AG10803 (cell line): ENCODE measurements at places on chromosomes 5 and 9.

GRCh38 chr5:157670662-157671591 is at the start of gene C5orf52:
C5orf52 (plus strand) TSS chr5:157671533; CDS start chr5:157671615, 82 bp downstream.
- peak; percentile 8 for DNase-seq

GRCh38 chr9:137030538-137031527 is 1.1 kb downstream of the FUT7 start:
- no peak for DNase-seq

DNA sequence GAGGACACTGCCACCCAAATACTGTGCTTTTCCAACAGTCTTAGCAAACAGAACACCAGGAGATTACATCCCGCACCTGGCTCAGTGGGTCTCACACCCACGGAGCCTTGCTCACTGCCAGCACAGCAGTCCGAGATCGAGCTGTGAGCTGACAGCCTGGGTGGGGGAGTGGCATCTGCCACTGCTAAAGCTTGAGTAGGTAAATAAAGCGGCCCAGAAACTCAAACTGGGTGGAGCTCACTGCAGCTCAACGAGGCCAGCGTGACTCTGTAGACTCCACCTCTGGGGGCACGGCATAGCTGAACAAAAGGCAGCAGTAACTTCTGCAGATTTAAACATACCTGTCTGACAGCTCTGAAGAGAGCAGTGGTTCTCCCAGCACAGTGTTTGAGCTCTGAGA is 28.8 kb downstream of the EPB41L4A start:
- DNase-seq = no peak

DNA sequence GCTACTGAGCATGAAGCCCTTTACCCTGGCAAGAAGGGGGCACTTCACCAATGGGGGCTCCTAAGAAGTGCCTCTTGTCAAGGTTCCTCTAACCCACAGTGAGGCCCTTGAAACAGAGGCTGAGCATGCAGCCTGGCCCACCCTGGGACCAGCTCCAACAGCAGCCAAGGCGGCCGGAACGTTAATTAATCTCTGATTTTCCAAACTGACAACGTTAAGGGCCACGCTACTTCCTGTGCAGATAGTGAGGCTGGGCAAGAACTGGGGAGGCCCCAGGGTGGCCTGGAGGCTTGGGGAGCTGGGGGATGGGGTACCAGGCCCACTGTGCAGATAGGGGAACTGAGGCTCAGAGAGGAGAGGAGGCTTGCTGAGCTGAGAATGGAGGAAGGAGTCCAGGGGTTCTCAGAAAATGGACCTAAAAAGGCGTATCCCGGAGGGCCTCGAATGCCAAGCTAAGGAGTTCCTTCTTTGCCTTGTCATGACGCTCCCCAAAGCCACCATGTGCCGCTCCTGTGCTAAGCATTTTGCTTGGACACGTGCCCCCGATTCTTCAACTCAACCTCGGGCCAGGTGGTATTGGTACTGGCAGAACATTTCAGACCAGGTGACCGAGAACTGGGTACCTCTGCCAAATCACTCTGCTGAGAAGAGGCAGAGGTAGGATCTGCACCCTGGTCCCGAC is 72.0 kb upstream of the STXBP1 start:
- no peak for DNase-seq

- no peak for DNase-seq
Measured at GRCh38 chr5:30098940-30099339, 1094.5 kb upstream of the CDH6 start.

GRCh38 chr9:129178568-129179382 is 714 bp upstream of the IER5L start:
- DNase-seq = no peak

DNA sequence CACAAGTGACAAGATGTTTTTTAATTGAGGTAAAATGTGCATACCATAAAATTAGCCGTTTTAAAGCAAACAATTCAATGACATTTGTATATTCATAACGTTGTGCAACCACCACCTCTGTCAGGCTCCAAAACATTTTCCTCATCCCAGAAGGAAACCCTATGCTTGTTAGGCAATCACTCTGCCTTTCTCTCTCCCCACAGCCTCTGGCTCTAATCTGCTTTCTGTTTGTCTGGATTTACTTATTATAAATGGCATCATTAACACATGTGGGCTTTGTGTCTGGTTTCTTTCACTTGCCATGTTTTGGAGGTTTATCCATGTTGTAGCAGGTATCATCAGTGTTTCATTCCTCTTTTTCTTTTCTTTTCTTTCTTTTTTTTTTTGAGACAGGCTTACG is 1.4 kb upstream of the N4BP3 start:
- peak; percentile 77 for DNase-seq

DNA sequence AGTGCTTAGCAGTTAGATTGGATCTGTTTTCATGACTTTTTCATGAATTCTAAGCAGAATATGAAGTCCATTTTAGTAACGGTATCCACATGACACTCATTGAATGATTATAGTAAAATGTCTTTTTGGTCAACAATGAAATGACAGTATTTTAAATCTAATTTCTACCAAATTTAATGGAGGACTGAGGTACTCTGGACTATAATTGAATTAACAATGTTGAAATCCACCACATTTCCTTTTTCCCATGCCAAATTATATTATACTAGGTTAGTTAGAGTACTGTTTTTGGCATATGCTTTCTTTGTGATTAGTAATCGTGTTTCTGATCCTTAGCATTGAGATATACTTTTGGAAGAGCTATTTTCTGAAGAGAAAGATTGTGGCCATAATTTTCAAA is 40.6 kb downstream of the CDC42SE2 start:
- DNase-seq = no peak

- DNase-seq = no peak
Measured at GRCh38 chr9:126475933-126476555, 137.7 kb upstream of the LMX1B start.

- DNase-seq = peak; percentile 17
Measured at GRCh38 chr9:131585375-131585774, 40.1 kb downstream of the PRRT1B start.

DNA sequence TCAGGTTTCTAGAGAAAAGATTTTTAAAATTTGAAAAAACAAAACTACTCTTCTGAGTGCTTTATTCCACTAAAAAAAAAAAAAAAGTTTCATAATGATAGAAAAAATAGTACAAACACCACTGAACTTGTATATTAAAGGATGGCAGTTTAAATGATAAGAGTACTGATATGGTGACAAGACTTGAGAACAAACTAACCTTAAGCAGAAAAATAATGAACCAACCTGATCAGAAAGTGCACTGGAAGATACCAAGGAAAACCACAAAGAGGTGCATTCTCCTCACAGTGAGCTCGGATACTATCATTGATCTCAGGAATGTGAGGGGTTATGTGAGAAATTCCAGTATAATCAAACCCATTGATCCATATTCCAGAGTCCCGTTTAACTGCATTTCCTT is 34.3 kb downstream of the ERMP1 start:
- DNase-seq = no peak

- DNase-seq = peak; percentile 83
Measured at GRCh38 chr9:120486347-120486746, 93.6 kb downstream of the CDK5RAP2 start.

- DNase-seq = no peak
Measured at GRCh38 chr5:35194635-35195471, 35.4 kb downstream of the PRLR start.

- no peak for DNase-seq
Measured at GRCh38 chr9:93087971-93088655, 7.9 kb upstream of the CARD19 start.

GRCh38 chr5:24188216-24188925 is 456.4 kb downstream of the CDH10 start:
- peak; percentile 59 for DNase-seq

DNA sequence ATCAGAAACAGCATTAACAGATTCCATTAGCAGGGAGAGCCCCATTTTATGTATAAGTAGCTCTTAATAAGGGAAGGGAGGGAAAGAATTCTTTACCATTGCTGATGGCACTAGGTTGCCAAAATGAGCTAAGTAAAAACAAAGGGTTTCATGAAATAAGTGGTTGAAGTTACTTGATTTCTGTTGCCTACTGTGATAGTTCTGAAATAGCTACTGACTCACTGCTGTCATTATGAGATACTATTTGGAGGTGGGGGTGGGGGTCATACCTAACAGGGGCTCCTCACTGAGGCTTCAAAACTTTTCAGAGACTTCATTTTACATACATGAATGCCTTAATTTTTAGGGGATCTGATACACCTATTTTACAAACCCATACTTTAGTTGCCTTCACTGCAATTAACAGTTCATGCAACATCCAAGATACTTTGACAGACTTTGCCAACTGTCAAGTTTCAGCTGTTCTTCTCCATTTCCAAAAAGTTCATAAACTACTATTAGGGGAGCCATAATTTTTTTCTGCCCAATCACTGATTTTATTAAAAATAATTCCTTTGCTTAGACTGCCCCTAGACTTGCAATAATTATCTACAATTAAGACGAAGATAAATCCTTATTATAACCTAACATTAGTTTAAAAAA is 4.6 kb downstream of the HOMER1 start:
- DNase-seq = no peak

DNA sequence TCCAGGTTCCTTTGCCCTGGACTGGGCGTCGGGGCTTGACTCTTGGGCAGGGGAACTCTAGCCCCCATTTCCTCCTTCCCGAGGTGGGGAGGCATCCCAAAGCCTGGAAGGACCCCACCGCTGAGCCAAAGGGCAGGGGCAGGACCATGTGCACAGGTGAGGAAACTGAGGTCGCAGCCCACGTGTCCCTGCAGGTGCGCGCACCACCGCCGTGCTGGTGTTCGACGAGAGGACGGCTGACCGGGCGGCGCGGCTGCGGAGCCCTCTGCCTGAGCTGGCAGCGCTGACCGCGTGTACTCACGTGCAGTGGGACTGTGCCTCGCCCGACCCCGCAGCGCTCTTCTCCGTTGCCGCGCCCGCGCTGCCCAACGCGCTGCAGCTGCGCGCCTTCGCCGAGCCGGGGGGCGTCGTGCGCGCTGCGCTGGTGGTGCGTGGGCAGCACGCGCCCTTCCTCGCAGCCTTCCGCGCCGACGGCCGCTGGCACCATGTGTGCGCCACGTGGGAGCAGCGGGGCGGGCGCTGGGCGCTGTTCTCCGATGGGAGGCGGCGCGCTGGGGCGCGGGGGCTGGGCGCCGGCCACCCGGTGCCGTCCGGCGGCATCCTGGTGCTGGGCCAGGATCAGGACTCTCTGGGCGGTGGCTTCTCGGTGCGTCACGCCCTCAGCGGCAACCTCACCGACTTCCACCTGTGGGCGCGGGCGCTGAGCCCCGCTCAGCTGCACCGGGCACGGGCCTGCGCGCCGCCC is 2.8 kb downstream of the ADGRD2 start:
- DNase-seq = no peak

- peak; percentile 58 for DNase-seq
Measured at GRCh38 chr9:98538626-98539031, 170.1 kb downstream of the GABBR2 start.

GRCh38 chr9:27339661-27340284 is 42.8 kb upstream of the EQTN start:
- peak; percentile 53 for DNase-seq

- peak; percentile 65 for DNase-seq
Measured at GRCh38 chr5:144142139-144142823, 28.2 kb downstream of the YIPF5 start.

DNA sequence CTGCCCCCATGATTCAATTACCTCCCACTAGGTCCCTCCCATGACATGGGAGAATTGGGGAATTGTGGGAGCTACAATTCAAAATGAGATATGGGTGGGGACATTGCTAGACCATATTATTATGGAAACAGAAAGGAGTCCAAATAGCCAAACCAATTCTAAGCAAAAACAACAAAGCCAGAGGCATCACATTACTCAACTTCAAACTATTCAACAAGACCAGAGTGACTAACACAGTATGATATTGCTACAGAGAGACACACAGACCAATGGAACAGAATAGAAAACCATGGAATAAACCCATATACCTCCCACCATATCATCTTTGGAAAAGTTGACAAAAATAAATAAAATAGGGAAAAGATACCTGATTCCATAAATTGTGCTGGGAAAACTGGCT is 710.5 kb upstream of the CDH9 start:
- no peak for DNase-seq

DNA sequence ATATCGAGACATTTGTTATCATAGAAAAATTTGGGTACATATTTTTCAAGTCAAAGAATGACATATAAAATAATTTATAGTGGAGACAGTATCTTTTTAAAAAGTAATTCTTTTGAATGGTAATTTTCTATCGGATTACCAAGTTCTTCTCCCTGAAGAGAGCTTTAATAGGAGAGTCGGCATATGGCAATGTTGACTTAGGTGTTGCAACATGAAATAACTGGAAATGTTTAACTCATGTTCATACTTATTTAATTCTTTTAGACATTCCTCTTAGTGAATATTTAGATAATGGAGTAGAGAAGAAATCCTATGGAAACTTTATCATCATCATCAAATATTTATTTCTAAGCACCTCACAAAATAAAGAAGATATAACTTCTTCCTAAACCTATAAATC is 118.2 kb upstream of the CTNND2 start:
- no peak for DNase-seq

DNA sequence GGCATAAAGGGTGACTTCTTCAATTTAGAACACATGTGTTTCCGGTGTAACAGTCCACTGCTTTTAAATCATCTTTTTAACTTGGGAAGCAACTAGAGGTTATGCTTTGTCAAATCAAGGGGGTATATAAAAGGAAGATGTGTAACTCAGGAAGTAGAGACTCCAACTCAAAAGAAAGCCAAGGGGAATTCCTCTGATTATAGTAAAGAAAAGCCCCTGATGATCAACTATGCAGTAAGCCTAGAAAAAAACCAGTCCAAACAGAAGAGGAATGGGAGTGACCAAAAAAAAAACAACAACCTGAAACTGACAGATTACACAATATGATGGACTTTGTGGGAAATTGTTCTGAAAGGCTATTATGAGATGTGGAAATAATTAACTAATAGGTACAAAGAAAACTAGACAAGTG is 90.3 kb downstream of the AK8 start:
- DNase-seq = no peak

DNA sequence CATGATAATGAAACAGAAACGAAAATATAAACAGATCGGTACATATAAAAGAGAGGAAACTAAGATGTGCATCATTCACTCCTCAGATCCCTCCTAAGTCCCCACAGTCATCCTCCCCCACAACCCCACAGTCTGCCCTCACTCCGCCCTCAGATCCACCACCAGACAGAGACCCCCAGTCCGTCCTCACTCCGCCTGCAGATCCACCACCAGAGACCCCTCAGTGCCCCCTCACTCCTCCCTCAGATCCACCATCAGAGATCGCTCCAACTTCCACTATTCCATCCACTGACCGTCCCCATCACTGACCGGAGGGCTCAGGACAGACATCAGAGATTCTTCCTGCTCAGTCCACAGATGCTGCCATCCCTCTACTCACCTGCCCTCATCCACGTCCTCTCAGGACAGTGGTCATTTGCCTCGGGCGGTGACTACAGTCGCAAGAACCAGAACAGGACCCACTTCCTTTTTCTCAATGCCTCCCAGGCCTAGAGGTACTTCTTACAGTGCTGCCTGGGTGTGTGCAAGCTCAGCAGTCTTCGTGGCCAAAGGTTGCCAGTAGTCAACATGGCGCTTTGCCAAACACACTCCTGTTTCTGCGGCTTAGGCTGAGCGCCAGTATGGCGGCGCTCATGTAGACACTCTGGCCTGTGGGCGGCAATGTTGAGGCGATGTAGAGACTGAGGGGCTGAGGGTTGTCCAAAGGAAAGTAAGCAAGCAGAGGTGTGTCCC is 8.3 kb upstream of the SPATA31C1 start:
- no peak for DNase-seq

GRCh38 chr5:16970826-16971225 is 34.7 kb upstream of the MYO10 start:
- DNase-seq = peak; percentile 43

GRCh38 chr5:56852228-56853000 is 37.1 kb downstream of the MAP3K1 start:
- DNase-seq = peak; percentile 20
